ENCODE measurements at places on chromosomes 3 and 15. TPM values are rescaled to one million over a fixed set of nuclear protein-coding genes. Genes with fewer than 3 reads are reported as not detected.

DNA sequence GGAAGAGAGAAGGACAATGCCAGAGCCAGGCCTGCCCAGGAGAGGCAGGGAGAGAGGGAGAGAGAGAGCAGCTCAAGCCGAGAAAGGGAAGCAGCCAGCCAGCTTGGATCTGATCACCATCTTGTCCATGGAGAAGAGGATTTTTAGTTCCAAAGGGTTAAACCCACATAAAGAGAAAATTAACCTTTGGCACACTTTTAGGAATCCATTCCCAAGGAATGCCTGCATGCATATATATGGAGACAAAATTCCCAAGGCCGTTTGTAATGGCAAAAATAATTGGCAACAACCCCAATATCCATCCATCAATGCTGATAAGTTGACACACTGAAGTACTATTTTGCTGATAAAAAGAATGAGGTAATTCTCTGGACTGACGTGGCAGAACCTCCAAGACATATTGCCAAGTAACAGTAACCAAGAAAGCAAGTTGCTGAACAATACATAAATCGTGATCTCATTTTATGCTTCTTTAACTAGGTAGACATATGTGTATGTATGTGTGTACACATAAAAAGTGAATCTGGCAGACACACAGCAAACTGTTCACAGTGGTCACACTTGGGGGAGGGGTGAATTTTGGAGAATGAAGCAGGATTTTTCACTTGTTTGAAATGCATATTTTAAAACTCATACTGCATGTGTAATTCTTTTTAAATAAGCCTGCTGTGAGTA lies 7.5 kb upstream of the STRA6 start:
- H3K27me3 ChIP-seq, result peaks cover 42% of the 10 kb centered on the region
- H3K27ac ChIP-seq, result no peak overlapping the region
- H3K36me3 ChIP-seq, result no peaks in the 10 kb centered on the region
- H3K4me1 ChIP-seq, result peaks cover 5% of the 10 kb centered on the region
- DNase-seq, result no peak

DNA sequence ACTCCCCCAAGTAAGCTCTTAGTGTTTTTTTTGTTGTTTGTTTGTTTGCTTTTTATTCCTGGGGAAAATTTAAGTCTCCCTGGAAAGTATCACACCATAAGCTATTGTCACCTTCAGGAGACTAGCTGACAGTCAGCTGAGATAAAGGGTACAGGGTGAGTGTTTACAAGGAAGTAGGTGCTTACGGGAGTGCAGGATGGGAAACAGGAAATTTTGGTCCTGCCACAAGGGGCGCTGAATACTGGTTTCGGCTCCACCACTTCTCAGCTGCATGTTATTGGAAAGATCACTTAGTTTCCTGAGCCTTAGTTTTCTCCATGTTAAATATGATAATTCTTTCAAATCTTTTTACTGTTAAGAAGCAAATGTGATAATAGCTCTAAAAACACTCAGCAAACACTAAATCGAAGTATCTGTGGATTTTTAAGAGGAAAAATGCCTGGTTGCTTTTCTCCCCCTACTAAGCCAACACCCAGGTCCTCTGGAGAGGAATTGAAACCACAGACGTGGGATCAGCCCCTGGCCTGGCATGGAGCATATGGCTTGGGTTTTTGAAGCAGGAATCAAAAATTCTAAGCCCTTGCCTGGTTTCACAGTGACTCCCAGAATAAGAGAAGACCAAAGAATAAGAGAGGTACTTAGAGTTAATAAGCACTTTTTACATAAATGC lies 90.7 kb downstream of the SCN11A start:
- H3K27me3 ChIP-seq, result no peaks in the 10 kb centered on the region
- H3K27ac ChIP-seq, result no peak overlapping the region
- H3K4me3 ChIP-seq, result no peak overlapping the region
- no peaks in the 10 kb centered on the region for H3K36me3 ChIP-seq
- H3K4me1 ChIP-seq, result peaks cover 4% of the 10 kb centered on the region

- no peak overlapping the region for H3K27ac ChIP-seq
- H3K4me3 ChIP-seq, result no peak overlapping the region
- H3K4me1 ChIP-seq, result no peaks in the 10 kb centered on the region
- no peak for DNase-seq
- H3K27me3 ChIP-seq, result peaks cover 9% of the 10 kb centered on the region
Measured at GRCh38 chr3:52503788-52504424, 8.8 kb downstream of the STAB1 start.

VGLL3 gene
- 2.6 TPM for polyA plus RNA-seq

UROC1 gene
- not detected for polyA plus RNA-seq

DNA sequence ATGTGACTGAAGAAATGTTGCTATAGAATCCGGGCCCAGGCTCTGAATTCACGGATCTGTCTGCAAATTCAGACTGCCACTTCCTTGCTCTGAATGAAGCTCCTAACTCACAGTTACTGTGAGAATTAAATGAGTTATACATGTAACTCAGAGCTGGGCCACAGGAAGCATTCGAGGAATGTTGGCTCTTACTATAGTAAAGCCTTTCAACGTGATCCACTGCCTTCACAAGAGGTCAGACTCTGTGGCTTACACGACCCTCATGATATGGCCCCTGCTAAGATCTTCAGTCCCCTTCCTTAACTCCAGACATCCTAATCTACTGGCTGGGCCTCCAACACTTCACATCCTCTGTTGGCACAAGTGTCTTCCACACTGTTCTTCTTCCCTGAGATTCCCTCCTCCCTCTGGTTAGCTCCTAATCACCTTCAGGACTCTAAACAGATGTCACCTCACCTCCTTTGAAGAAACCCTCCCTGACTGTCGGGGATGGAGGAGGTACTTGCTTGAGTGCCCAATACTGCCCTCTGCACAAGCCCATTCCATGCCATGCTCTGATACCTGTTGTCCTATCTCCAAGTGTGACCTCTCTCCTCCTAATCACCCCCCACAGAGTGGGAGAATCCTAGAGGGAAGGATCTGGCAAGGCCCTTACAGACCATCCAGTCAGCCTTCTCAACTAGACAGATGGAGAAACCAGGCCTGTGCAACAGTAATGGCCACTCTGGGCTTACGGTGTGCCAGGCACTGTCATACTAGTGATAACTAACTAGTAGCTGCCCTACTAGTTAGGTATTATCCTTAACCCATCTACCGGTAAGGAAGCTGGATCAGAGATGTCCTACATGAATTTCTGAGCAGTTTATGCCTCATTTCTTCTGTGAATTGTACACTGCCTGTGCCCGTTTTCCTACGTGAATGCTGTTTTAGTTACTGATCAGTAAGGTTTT lies 1.3 kb downstream of the ACTR8 start:
- peak overlapping the region; percentile 80 for H3K4me3 ChIP-seq
- H3K27me3 ChIP-seq, result no peaks in the 10 kb centered on the region

CFAP161 gene
- polyA plus RNA-seq, result not detected

- H3K36me3 ChIP-seq, result peaks cover 2% of the 10 kb centered on the region
- H3K4me1 ChIP-seq, result peaks cover 49% of the 10 kb centered on the region
- H3K27me3 ChIP-seq, result no peaks in the 10 kb centered on the region
- DNase-seq, result no peak
- H3K4me3 ChIP-seq, result peak overlapping the region; percentile 54
Measured at GRCh38 chr3:190117981-190118380, 2.7 kb downstream of the P3H2 start.

DNA sequence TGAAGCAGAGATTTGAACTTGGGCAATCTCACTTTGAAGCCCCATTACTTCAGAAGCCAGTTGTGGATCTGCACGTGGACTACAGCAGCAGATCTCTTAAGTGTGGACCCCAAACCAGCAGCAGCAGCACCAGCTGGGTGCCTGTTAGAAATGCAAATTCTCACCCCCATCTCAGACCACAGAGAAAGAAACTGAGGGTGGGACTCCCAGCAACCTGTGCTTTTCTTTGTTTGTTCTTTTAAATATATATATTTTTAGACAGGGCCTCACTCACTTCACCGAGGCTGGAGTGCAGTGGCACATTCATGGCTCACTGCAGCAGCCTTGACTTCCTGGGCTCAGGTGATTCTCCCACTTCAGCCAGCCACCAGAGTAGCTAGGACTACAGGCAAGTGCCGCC lies 53.2 kb downstream of the SLTM start:
- H3K4me1 ChIP-seq, result no peaks in the 10 kb centered on the region
- H3K27me3 ChIP-seq, result no peaks in the 10 kb centered on the region
- no peak overlapping the region for H3K4me3 ChIP-seq

DNA sequence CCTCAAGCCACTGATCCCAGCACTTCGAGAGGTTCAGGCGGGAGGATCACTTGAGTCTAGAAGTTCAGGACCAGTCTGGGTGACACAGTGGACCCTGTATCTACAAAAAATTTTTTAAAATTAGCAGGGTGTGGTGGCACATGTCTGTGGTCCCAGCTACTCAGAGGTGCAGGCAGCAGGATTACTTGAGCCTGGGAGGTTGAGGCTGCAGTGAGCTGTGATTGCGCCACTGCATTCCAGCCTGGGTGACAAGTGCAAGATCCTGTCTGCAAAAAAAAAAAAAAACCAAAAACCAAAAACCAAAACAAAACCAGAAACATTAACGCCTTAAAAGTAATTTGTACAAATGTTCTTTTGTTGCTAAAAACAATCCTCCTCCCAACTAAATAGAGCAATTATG lies 27.9 kb upstream of the SLC12A8 start:
- no peaks in the 10 kb centered on the region for H3K27me3 ChIP-seq
- H3K4me3 ChIP-seq, result no peak overlapping the region

DNA sequence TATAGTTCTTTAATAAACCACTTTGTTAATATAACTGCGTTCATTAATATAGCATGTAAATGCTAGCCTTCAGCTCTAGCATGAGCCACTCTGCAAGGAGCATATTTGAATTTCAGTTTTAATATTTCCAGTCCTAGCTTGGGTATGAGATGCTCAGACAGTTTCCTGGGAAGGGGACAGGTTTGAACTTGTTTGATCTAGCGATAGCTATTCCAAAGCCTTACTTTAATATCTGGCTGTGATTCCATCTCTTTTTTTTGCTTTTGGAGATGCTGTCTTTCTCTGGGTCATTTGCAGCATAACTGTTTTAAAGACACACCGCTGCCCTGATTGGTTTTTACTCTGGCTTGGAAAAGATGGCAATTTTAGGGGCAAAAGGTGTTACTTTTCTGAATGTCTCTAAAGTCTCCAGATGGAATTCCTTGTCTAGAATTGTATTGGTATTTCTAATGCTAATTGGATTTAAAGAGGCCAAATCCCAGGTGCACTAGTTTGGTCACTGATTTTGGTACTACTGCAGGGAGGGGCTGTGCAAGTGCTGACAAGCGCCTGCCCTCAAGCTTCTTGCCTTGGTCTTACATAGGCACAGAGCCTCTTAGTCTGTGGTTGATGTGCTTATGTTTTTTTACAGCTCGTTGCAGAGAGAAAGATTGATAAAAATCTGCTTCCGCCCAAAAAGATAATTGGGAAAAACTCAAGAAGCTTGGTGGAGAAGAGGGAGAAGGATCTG lies 2.8 kb downstream of the NISCH start:
- no peak for DNase-seq
- H3K4me1 ChIP-seq, result peaks cover 36% of the 10 kb centered on the region
- no peaks in the 10 kb centered on the region for H3K27me3 ChIP-seq
- peaks cover 12% of the 10 kb centered on the region for H3K36me3 ChIP-seq
- peak overlapping the region; percentile 48 for H3K4me3 ChIP-seq
- peak overlapping the region; percentile 18 for H3K27ac ChIP-seq

GRCh38 chr15:64895285-64896065 lies 16.2 kb upstream of the ANKDD1A start:
- no peak overlapping the region for H3K27ac ChIP-seq
- H3K4me3 ChIP-seq, result no peak overlapping the region
- DNase-seq, result no peak
- peaks cover 34% of the 10 kb centered on the region for H3K4me1 ChIP-seq
